Fibroblast of skin of left biceps (primary cell): ENCODE measurements at places on chromosomes 7 and 10.
A peak's percentile ranks its signal among the peaks of the same experiment; 100 is the strongest.

- DNase-seq = no peak
Measured at GRCh38 chr10:15720635-15721287, 1.0 kb upstream of the ITGA8 start.

GRCh38 chr10:86632951-86633350 is 21.4 kb upstream of the OPN4 start:
- no peak for DNase-seq

DNA sequence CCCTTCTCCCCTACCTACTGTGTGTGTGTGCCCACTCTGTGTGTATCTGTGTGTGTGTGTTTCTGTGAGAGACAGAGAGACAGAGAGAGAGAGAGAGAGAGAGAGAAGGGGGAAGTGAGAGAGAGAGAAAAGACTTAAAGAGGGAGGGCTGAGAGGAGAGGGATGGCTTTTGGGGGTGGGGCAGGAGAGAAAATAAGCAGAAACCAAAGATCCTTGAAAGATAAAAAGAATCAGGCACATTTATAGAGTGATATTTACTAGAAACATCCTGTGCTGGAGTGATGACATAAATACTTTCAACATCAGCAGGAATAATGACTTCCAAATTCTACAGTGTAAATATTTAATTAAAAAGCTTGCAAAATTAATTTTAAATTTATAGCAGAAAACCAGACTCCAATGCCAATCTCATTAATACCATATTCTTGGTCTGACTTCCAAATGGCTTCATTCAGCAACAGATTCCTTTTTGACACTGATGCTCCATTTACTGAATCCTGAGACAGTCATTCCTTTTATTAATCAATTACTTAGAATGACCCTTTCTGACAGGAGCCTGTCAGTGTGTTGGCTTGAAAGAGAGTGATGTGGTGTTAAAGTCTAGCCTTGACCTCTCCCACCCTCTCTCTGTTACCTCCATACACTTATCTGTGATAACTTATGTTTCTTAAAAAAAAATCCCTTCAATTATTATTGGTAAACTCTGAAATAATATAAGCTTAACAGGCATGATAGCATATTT is 41.7 kb upstream of the WNT2 start:
- no peak for DNase-seq

DNA sequence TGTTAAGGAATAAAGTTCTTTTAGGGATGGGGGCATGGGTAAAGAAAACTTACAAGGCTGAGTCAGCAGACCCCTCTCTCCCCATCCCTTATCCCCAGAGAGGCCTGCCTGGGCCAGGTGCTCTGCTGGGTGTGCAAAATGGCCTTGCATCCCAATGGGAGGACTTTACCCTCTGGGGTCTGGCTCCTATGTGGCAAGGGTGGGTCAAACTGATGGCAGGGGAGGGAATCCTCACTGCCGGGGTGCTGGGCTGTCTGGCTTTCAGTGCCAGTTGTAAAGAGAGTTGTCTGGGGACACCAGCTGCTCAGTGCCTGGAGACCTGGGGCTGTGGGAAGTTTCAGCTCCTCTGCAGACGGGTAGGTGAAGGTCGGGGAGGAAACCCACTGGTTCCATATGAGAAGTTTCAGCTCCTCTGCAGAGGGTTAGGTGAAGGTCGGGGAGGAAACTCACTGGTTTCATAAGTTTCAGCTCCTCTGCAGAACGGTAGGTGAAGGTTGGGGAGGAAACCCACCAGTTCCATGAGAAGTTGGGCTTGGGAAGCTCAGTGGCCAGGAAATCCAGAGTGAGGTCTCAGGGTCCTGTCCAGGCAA is 127.2 kb upstream of the PODXL start:
- no peak for DNase-seq

- peak; percentile 57 for DNase-seq
Measured at GRCh38 chr10:29555746-29556481, 78.9 kb downstream of the SVIL start.

DNA sequence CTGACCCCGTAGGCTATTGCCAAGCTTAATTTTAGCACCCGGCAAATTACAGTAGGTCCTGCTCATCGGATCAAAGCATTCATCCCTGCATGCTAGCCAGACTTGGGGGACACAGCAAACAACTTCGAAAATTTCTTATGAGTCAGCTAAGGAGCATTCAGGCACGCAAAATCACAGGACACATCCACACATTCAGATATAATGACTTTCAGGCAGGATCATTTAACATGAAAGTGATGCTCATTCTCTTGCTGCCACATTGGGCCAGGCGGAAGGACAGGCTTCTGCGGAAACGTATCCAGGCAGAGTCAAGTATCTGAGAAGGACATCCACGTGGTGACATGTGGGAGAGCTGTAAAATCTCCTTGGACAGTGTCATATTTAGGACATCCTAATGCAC is 474.0 kb upstream of the NRP1 start:
- DNase-seq = no peak

DNA sequence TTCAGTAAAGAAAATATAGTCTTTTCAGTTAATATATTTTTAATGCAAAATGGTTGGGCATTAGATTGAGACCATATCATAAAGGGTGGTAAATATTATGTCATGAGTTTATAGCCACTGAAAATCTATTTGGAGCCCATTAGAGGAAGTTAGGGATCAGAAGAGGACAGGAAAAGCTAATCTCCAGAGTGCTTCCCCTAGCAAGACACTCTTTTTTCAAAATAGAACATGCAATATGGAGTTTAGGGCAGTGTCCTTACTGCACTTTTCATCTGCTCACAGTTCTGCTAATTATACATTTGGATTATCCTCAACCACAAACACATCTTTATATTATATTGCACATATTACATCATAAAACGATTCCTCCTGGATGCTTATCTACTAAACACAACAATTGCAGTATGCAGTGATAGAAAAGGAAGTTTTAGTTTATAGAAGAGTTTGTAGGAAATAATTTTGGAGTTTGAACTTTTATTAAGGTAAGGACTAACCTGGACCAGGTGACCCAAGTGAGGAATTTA is 159.8 kb downstream of the PHF14 start:
- no peak for DNase-seq

DNA sequence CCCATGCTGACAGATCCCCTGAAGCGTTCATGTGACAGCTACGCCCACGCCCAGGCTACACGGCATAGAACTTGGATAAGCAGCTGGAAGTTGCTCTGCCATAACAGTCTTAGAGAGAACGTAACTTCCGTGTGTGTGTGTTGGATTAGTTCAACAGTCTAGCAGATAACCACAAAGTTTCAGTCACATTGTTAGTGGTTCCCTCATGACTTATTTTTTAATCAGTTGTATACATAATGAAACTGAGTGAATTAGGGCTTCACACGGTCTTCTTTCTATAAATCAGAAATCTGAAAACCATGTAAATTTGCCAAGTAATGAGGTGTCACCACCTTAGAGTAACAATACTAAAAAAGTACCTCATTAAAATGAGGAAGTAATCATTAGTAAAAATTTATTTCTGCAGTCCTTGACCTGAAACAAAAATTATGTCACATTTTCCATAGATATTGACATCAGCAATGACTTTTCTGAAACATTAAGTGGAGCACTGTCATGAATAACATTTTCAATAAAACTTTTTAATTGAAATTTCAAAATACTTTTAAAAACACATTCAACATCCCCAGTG is 21.7 kb upstream of the MACC1 start:
- no peak for DNase-seq
